ENCODE measurements at places on chromosomes 3 and 15.

- no peak for DNase-seq
These were observed 14.2 kb upstream of the SEMA3B start for GRCh38 chr3:50254577-50255250.

- no peak for DNase-seq
These were observed 24.8 kb downstream of the SLC28A2 start for GRCh38 chr15:45276831-45277230.

DNA sequence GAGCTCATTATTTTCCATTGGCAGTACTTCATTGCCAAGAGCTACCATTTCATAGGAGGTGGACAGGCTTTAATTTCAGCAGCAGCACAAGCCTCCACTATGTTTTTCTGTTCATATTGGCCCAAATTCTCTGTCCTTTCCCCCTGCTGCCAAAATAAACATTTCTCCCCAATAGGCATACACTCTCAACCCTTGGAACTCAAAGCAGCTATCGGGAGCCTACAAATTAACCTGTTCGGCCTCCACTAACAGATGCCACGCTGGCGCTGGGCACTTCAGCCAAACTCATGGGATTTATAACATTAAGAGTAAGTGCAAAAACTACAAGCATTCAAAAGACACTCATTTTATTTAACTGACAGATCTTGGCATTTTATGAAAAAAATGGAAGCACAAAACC is 95.7 kb downstream of the NSUN3 start:
- DNase-seq = no peak

GRCh38 chr3:15499536-15499935 is 22.0 kb downstream of the COLQ start:
- no peak for DNase-seq

GRCh38 chr3:195095704-195096036 is 175.3 kb downstream of the XXYLT1 start:
- no peak for DNase-seq

- peak; percentile 60 for DNase-seq
These were observed 668 bp downstream of the MRAS start for GRCh38 chr3:138348754-138349739.

- DNase-seq = no peak
These were observed 215.9 kb upstream of the STAC start for GRCh38 chr3:36164400-36164799.

GRCh38 chr15:50049871-50050270 is 69.2 kb downstream of the ATP8B4 start:
- DNase-seq = no peak

DNA sequence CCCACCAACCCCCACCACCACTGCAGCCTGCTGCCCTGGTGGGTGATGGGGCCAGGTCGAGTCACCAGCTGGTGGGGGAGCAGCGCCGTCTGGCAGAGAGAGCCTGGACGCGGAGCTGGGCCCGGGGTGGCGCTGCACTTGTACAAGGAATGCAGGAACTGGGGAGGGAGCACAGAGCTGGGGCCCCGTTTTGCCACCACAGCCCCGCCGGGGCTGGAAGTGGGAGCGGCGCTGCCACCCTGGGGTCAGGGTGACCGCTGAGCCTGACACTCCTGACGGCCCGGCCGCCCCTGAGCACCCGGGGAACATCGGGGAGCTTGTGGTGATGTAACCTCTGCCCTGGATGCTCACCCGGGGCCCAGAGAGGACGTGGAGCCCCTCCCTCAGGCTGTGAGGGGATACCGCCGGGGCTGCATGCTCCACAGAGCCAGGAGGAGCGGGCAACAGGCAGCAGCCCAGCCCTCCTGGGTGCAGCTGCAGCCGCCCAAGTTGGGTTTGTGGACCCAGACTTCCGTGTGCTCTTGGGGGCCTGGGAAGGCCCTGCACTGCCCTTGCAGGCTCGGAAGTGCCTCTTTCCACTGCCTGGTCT is 32.6 kb upstream of the IREB2 start:
- DNase-seq = no peak

- DNase-seq = no peak
These were observed 69.4 kb upstream of the PLXNA1 start for GRCh38 chr3:126913524-126913923.

- no peak for DNase-seq
These were observed 72.5 kb downstream of the MRPL46 start for GRCh38 chr15:88394553-88395145.

- no peak for DNase-seq
These were observed 3.1 kb upstream of the ACKR4 start for GRCh38 chr3:132593947-132594323.

DNA sequence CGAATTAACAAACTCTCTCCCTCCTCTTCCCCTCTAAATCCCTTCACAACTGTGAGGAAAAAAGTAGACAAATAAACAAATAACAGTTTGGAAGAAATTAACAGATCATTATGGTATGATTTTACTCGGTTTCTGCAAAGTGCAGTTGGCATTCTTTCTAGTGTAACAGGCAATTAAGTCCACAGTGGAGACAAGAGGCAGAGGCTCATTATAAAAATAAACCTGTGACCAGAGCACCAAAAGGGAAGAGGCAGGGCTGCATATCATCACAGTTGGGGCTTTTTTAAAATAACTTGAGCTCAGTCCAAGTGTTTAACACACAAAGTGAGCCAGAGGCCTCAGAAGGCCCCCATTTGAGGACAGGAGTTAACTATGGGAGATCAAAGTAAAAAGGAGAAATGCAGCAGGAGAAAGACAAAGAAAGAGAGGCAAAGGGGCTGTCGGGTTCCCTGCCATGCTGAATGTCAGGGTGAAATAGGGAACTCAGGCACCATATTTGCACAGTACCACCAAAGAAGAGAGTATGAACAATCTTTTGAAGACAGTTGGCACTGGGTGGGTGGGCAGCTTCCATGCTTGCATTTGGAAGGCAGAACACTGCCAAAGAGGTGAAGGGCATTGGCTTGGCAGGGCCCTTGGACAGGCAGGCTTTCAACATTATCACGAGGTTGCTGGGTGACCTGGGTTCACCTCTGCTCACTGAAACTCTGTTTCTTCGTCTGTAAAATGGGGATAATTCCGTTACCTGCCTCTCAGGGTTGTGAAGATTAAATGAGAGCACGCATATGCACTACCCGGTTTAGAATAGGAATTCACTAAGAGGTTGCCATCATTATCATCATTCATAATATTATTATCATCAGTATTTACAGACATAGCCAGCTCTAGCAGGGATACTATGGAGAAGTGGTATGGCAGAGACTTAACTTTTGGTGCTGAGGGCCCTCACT is 134.5 kb downstream of the MEX3B start:
- DNase-seq = no peak

- no peak for DNase-seq
These were observed 4.5 kb downstream of the GPR156 start for GRCh38 chr3:120280566-120280965.

Data from ovary (tissue), 10 donors.